ENCODE measurements at places on chromosomes 16 and 17. TPM values are rescaled to one million over a fixed set of nuclear protein-coding genes. Genes with fewer than 3 reads are reported as not detected.
A peak's percentile ranks its signal among the peaks of the same experiment; 100 is the strongest.

Gene G6PC1
- not detected for total RNA-seq

GRCh38 chr17:79272666-79273219 is 198.1 kb downstream of the ENGASE start:
- DNase-seq = no peak

DNA sequence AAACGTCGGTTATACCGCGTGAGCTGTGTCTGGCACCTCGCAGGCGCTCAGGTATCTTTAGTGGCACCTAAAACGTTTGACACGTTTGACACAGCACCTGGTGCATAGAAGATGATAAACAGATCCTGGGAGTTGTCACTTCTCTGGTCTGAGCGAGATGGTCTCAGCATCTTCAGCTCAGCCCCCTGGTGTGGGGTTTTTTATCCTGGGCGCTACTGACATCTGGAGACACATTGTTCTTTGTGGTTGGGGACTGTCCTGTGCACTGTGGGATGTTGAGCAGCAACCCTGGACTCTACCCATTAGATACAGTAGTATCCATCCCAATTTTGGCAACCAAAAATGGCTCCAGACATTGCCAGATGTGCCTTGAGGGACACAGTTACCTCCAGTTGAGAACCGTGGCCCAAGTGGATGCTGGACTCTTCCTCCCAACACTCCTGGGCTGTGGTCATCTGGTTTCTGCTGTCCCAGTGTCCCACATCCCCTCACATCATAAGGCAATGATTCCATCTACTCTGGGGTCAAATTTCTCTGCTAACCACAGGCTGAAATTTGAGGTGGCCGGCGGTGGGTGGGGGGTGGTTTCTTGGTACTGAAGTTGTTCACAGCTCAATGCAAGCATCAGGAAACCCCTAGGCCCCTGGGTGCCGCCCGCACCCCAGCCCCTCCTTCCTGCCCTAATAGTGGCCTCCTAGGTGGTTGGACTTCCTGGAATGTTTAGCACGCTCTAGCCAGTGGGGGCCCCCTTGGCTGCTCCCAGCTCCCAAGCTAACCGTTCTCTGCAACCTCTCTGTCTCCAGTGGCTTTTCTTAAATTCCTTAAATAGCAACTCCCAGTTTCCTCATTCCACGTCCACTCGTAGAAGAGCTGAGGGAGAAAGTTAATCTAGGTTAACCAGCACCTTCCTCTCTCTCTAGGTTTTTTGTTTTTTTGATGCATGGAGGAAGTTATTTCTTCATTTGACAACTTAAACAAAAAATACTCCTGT is 124.8 kb downstream of the ABCC1 start:
- peak; percentile 74 for DNase-seq

DNA sequence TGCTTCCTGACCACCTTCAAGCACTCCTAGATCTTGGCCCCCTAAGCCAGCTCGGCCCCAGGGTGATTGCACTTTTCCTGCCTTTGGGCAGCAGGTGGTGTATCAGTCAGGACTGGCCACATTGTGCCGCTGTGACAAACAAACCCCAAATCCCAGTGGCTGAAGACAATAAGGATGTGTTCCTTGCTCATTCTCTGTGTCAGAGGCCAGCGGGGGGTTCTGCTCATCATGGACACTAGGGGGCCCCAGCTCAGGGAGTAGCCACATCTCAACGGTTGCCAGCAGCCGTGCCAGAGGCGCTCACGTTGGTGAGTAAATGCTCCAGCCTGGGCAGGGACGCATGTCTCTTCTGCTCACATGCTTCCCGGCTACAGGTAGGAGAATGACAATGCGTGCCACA is 60.4 kb downstream of the ZDHHC7 start:
- DNase-seq = no peak

DNA sequence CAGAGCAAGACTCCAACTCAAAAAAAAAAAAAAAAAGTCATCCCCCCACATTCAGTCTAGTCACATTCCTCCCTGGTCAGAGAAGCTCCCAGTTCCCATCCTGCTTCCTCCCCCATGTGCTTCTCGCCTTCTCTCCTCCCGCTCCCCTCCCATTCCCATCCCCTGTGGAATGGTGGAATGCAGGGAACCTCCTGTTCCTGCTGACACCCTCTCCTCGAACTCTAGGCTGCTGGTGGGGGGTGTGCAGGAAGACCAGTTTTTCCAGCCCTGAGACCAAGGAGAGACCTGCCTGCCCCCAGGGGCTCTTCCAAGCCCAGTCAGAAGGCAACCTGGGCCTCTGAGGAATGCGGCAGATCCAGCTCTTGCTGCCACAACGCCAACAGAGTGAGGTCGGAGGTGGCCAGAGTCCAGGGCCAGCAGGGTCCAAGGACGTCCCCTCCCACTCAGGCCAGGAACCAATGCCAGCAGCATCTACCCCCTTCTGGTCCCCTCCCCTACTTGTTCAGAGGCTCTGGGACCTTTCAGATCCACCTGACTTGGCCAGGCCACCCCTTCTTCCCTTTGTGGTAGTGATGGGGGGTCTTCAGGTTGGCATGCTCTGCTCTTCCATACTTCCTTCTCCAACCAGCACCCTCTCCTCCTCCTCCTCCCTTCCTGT is 39.3 kb upstream of the TAC4 start:
- DNase-seq = no peak

Gene ZMYND15
- total RNA-seq = 0.18 TPM

- DNase-seq = peak; percentile 74
These were observed 266.7 kb downstream of the SOX9 start for GRCh38 chr17:72387487-72387886.

DNA sequence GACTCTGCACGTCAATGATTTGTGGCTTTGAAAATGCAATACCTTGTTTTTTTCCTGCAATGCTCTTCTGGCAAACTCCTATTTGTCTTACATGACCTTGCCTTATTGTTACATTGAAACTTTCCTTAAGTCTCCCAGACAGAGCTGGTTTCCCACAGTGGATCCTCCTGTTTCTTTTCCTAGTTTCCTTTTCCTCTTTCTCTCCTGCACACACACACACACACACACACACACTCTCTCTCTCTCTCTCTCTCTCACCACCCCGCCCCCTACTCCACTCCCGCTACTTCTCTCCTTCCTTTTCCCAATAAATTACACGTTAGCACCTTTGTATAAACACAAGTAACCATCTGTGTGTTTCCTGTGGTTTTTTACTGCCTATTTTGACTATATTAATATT is 2.3 kb downstream of the ORC6 start:
- DNase-seq = peak; percentile 72

Gene TMEM220
- 6.2 TPM for total RNA-seq
